Activated CD4-positive, alpha-beta T cell treated with anti-CD3 and anti-CD28 coated beads, Interleukin-2, amount 50 U/mL, for 24 hours (primary cell): ENCODE measurements at places on chromosomes 11 and 22.

GRCh38 chr11:62612366-62613290 is at the start of the genes EML3 and ROM1:
EML3 (minus strand) TSS chr11:62612775; CDS start chr11:62612457, 318 bp downstream.
ROM1 (plus strand) TSS chr11:62613257; CDS start chr11:62613282, 25 bp downstream.
- peak; percentile 80 for DNase-seq

GRCh38 chr22:48832592-48832991 is 995.1 kb downstream of the BRD1 start:
- no peak for DNase-seq

DNA sequence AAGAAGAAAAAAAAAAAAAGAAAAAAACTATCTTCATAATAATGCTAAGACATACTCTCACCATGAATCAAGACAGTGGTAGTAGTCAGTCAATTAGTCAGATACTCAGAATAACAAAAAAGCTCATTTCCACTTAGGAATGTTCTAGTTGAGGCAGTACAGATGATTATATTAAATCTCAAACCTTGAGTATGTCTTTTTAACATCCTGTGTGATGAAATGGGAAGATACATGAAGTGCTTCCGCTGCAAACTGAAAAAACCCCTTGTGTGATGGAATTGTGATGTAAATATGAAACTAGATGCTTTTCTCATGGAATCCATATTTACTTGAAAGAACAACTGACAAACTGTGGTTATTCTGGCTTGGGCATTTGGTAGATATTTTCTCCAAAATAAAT is 13.7 kb downstream of the AMOTL1 start:
- DNase-seq = no peak

DNA sequence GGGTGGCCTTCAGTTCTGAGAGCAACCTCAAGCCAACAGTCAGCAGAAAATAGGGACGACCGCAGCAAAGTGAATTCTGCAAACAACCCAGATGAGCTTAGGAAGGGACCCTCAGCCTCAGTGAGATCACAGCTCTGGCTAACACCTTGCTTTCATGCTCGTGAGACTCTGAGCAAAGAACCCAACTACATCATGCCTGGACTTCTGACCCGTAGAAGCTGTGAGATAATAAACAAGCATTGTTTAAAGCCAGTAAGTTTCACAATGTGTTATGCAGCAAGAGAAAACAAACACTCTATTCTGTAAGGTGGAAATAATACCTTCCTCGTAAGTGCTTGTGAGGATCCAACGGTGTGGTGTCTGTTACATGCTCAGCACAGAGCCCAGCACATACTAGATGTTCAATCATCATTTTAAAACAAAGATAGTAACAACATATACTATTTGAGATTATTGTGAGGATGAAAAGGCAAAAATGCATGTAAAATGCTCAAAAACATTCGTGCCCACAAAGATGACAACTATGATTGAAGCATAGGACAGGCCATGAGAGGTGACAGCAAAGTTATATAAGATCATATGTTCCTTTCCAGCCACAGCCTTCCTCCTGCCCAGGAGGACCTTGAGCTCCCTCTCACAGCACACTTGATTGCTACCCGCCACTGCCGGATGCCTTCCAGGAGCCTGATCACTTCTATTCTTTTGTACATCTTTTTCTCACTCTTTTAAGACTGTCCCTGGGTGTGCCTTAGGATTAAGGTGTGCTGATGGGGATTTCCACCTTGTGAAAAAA is 433.3 kb downstream of the BUD13 start:
- DNase-seq = no peak
